ENCODE measurements at places on chromosomes 4 and X. TPM values are rescaled to one million over a fixed set of nuclear protein-coding genes. Genes with fewer than 3 reads are reported as not detected.

DNA sequence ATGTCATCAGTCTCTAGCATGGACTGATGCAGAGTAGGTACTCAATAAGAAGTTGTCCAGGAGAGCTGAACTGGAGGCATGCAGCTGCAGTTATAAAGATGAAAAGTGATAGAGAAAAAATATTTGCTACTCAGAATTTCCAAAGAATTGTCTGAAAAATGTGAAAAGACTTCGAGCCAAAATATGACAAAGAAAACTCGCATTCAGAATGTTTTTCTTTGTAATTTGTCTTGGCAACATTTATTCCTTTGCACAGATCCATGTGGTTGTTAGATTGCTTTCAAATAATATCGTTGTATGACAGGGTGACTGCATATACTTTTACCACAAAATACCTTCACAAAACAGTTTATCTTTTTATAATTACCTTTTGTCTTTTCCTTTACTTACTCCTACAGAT, 128.0 kb upstream of the SLC4A4 start:
- DNase-seq = no peak

Gene RPS6KA6
- total RNA-seq = 1.8 TPM

GRCh38 chr4:13201241-13201640, 282.9 kb downstream of the RAB28 start:
- no peak for DNase-seq

DNA sequence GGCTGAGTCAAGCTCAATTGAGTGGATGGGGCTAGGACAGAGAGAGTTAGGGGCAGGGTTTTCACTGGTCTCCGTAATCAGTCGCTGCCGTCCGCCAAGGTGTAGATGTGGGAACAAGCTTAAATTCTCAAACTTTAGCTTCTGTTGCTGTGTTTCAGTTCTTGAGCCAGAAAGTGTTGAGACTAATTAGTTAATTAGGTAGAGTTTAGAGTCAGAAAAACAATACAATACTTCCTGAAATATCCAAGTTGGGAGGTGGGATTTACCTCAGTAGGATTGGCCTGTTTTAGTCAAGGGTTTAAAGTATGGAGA, 1.1 kb upstream of the UBE2D3 start:
- DNase-seq = no peak

Gene HMX1
- total RNA-seq = not detected

GRCh38 chr4:1247864-1248244, 1.1 kb downstream of the CTBP1 start:
- no peak for DNase-seq

Gene MAGEA1
- not detected for total RNA-seq

DNA sequence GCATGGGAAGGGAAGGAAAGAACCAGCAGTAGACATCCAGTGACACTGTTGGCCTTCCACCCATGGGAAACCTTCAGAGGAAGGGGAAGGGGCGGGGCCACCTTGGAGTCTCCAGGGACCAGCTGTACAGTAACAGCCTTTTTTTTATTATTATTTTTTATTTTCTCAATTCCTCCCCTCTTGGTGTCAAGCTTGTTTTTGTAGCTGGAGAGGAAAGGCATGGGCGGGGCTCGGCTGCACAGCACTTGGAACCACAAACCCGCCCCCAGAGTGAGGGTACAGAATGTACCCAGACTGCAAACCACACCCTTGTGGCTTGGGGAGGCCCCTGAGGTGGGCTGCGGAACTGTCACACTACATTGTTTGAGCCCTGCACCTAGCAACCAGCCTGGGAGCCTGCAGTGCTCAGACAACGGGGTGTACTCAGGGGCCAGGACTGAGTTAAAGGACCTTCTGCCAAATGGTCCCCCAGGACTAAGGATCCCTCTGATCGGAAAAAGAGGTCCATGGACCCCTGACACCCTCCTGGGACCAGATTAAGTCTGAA, 45.7 kb downstream of the PRPS1 start:
- peak; percentile 45 for DNase-seq

Gene NAA10
- total RNA-seq = 88.6 TPM

Gene ABCG2
- total RNA-seq = 7.8 TPM

DNA sequence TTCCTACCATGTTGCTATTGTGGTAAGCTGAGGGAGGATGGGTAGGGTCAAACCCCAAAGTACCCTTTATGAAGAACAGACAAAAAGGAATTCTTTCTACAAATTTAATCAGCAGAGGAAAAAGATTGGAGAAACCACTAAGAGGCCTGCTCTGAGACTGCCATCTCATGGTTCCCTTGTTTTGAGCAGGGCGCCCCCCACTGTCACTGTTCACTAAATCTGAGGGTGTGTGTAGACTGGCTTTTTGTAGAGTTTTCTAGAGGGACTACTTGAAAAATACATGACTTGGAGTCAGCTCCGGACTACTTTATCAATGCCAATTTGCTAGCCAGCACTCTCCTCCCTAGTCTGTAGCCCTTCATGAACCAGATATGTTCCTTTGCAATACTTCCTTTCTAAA, 324.8 kb downstream of the FRMPD4 start:
- DNase-seq = no peak

GRCh38 chrX:28988246-28988645, 401.0 kb downstream of the IL1RAPL1 start:
- DNase-seq = no peak

GRCh38 chr4:119048446-119048845, 87.2 kb upstream of the MYOZ2 start:
- DNase-seq = no peak

DNA sequence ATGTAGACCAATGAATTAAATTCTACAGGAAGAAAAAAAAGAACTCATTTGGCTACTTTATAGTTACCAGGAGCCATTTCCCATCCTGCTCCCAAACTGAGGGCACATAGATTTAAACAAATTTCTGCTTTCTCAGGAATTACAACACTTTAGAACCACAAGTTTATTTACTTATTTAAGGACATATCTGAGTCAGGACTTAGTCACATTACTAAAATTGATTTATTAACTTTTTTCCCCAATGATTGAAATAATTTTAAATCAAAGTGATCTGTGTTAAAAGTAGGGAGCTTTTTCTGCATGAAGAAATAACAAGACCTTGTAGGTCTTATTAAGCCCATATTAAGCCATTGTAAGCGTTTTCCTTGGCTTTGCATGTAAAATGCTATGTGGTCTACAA, 291.0 kb upstream of the HAND2 start:
- no peak for DNase-seq

- DNase-seq = no peak
Observed at GRCh38 chr4:56468097-56468422, 643 bp downstream of the SRP72 start.

Gene CTAG2
- total RNA-seq = not detected

- DNase-seq = no peak
Observed at GRCh38 chr4:150253965-150254630, 175.9 kb downstream of the DCLK2 start.

- no peak for DNase-seq
Observed at GRCh38 chrX:45063319-45064095, 137.2 kb downstream of the DIPK2B start.

GRCh38 chrX:108122748-108123147, 31.2 kb downstream of the ATG4A start:
- no peak for DNase-seq

DNA sequence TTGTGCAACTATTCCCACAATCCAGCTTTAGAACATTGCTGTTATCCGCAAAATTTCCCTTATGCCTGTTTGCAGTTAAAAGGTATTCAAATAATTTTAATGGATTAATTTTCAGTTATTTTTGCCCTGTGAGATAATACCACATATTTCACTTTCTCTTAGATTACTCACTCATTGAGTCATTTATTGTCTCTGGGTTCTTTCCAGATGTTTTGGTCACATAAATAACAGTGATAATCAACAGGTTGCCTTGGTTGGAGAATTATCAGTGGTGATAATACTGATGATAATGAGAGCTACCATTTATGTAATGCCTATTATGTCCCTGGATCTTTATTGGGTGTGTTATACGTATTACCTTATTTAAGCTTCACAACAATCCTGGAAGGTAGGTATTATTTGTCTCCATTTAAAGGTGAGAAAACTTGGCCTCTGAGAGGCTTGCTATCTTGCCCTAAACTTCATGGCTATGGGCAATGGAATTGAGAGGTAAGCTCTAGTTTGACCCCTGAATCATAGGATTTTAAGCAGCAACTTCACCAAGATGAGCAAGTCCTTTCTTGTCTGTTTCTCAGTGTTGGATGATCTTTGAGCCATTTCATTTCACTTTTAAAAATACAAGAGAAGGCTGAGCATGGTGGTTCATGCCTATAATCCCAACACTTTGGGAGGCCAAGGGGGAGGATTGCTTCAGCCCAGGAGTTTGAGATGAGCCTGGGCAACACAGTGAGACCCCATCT, 87.4 kb downstream of the KIT start:
- DNase-seq = no peak

DNA sequence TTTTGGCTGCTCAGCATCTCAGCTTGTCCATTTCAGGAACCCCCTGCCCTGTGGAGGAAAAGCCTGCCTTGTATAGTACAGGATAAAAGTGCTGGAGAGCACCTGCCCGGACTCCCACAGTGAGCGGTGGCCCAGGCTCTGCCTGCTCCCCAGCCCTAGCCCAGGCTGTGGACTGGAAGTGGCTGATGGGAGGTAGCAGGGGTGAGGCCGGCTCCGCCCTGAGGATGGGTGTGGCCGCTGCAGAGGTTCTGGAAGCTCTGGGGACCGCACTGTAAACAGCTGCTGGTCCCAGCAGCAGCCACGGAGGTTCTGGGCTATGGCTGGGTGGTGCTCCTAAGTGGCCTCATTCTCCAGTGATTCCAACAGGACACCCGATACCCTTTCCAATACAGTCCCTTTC, 56.6 kb upstream of the HELT start:
- no peak for DNase-seq

- no peak for DNase-seq
Observed at GRCh38 chr4:121685257-121685656, 11.5 kb downstream of the ANXA5 start.

GRCh38 chr4:94448815-94449375, 2.8 kb upstream of the PDLIM5 start:
- DNase-seq = no peak

GRCh38 chr4:164894702-164895101, 17.7 kb downstream of the APELA start:
- no peak for DNase-seq

Gene TRPC3
- 1.1 TPM for total RNA-seq

GRCh38 chrX:19127649-19128168, 5.4 kb upstream of the ADGRG2 start:
- no peak for DNase-seq

- DNase-seq = no peak
Observed at GRCh38 chr4:118322831-118323502, 29.8 kb downstream of the PRSS12 start.

- no peak for DNase-seq
Observed at GRCh38 chrX:38862100-38862499, 60.8 kb downstream of the MID1IP1 start.

GRCh38 chr4:67700116-67700737, 728 bp downstream of the UBA6 start:
- DNase-seq = no peak

- DNase-seq = no peak
Observed at GRCh38 chrX:107725761-107726555, 49.6 kb downstream of the TSC22D3 start.

- DNase-seq = no peak
Observed at GRCh38 chr4:16140879-16141249, 57.0 kb upstream of the PROM1 start.

DNA sequence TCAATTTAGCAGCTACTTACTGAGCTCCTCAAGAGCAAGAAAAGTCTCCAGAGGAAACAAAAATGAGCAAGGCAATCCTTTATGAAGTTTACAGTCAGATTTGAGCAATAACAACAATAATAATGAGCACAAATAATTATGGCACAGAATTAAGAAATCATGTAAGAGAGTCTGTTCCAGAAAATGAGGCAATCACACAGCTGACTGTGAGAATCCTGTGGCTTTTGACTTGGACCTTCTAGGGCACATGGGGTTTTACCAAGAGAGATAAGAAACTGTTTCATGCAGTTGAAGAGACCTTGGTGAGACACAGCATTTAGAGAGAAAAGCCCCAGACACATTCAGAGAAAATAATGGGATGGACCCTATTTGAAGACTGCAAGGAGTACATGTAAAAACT, 362.6 kb upstream of the MAGEB2 start:
- no peak for DNase-seq

- DNase-seq = no peak
Observed at GRCh38 chr4:173932701-173933100, 350.8 kb downstream of the FBXO8 start.

GRCh38 chr4:68960294-68961163, 8.9 kb upstream of the UGT2A3 start:
- DNase-seq = no peak

DNA sequence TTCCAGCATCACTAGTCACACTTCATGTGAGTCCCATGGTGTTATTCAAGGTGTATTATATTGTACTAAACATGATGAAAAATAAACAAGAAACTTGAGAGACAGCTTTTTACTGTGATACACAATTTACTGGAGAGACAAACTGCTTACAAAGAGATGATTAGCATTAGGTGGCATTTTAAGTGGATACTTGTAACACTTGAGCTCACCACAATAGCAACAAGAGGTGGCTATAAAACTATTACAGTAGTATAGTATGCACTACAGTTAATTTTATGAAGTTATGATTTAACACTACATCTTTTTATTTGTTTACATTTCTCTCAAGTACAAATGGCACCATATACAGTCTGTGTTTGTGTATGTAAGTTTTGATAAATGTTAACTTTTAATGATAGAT, 246.6 kb downstream of the PARM1 start:
- DNase-seq = no peak

DNA sequence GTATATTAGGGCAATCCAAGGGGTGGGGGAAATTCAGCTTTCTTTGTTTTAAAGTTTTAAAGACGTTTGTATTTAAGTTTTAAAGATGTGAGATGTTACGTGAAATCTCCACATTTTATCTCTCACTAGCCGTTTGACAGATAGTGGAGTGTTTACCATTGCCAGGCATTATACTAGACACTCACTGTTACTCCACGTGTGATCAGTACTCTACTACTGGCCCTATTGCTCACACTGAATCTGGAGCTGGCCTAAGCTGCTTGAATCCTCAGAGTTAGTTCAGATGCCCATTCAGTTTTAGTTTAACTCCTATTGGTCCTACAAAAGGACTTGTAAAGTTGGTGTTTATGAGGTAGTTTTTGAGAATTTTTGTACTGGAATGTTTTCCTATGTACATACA, 4.5 kb downstream of the ADAD1 start:
- DNase-seq = no peak

GRCh38 chr4:144300616-144301015, 160.1 kb upstream of the GYPA start:
- DNase-seq = no peak

GRCh38 chr4:2962614-2963174, 512 bp downstream of the NOP14 start:
- no peak for DNase-seq

GRCh38 chr4:79197275-79198009, 128.4 kb downstream of the NAA11 start:
- no peak for DNase-seq

Gene GPR34
- 24.7 TPM for total RNA-seq

- no peak for DNase-seq
Observed at GRCh38 chr4:70768301-70768948, 46.7 kb downstream of the RUFY3 start.

Gene FABP2
- total RNA-seq = not detected

DNA sequence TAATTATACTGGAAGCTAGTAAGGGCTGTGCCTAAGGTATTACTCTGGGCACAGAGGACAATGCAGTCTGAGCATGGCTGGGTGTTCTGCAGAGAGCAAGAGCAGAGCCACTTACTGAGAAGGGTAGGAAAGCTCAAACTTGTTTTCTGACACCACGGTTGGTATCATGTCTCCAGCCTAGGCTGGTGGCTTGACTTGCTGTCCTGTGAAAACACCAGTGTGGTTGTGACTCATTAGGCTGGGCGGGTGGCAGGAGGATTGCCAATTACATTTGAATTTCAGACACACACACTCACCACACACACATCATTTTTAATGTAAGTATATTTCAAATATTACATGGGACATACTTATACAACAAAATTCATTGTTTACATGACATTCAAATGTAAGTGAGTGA, 19.7 kb upstream of the MTM1 start:
- no peak for DNase-seq
